Activated CD4-positive, CD25-positive, alpha-beta regulatory T cell (primary cell): ENCODE measurements at places on chromosomes 2 and 18.
A peak's percentile ranks its signal among the peaks of the same experiment; 100 is the strongest.

DNA sequence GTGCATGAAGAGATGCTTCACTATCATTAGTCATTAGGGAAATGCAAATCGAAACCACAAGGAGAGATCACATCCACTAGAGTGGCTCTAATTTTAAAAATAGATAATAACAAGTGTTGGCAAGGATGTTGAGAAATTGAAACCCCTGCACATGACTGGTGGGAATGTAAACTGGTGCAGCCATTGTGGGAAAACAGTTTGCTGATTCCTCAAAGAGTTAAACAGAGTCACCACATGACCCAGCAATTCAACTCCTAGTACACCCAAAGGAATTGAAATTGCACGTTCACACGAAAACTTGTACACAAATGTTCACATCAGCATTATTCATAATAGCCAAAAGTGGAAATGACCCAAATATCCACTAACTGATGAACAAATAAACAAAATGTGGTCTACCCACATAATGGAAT, 179.5 kb downstream of the BCL2 start:
- DNase-seq, result no peak

GRCh38 chr18:39561126-39561525, 1995.5 kb upstream of the CELF4 start:
- DNase-seq, result no peak

GRCh38 chr2:223729781-223730180, 107.6 kb downstream of the AP1S3 start:
- no peak for DNase-seq

DNA sequence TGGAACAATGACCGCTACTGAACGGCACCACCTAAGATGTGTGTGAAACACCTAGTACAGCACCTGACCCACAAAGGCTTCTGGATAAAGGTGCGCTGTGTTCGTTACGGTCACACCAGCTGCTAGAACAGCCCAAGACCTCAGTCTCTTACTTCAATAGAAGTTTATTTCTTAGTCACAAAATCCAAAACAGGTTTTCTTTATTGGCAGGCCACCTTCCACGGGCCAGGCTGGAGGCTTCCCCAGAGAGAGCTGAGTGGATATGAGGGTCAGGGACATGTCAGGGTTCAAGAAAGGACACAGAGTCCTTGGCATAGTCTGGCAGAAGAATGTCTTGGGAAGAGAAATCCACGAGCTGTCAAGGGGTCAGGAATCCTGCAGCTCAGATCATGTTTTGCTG, 92.2 kb downstream of the COL6A3 start:
- DNase-seq, result no peak

- DNase-seq, result no peak
These were observed 368.1 kb upstream of the HNRNPA3 start for GRCh38 chr2:176844461-176844860.

DNA sequence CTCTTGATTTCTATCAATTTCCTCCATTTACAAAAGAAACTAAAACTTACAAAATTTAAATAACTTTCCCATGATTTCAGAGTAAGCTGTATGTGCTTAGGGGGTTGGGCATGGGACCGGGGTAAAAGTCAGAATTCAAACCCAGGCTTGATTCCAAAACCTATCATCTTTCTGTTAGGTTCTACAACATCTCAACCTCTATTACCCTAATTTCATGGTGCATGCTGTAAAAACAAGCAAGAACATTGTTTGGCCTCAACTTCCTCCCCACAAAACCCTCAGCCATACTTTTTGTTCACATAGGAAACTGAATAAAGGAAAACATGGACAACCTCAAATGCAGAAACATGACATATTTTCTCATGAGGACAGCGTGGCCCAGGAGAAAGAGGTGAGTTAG, 59.3 kb downstream of the RDH14 start:
- DNase-seq, result no peak

DNA sequence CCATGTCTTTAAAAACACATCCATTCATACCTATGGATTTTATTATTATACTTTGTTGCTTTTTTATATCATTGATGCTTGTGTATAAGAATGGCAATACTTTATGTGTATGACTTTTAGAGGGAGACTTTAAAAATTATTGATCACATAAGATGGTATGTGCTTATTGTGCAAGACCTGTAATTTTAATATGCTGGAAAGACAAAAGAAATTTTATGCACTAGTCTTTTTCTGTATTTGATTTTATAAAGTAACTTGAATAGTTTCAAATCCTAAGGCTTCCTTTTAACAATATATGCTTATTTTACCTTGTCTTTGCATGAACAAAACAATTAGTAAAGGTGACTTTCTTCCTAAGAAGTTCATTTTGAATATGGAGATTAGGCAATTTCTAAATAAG, 226.4 kb downstream of the PARD3B start:
- no peak for DNase-seq

DNA sequence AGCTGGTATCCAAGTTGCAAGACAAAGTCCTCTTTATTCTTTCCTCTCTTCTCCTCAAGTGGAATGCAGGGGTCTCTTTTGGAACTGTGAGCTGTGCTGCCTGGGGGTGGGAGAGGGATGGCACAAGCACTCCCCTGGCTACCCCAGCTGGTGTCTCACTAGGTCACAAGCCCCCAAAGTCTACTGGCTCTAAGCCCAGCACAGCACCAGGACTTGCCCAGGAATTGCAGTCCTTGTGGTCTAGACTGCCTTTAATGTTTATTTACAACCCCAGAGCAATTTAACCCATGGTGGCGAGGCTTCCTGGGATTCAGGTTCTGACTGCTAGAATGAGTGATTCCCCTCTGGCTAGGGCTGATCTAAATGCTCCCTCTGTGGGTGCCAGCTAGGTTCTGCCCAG, 199.0 kb upstream of the STK17B start:
- no peak for DNase-seq

DNA sequence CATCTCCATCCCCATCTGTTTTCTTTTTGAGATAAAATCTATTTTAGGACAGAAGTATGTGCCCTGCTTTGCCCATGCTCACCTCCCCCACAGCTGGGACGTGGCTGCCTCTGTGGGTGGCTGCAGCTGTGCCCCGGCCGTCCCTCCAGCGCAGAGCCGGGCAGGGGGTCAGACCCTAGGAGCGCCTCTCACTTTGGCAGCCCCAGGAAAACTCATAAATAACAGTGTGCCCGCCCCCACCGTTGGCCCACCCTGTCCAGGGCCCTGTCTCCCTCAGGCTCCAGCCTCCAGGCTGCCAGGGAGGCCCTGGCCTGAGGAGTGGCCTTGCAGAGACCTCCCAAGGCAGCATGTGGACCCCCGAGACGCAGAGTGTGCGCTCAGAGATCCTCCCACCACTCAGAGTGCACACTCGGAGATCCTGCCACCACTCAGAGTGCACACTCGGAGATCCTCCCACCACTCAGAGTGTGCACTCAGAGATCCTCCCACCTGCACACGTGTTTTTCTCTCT, 178.1 kb downstream of the TWIST2 start:
- DNase-seq, result no peak

DNA sequence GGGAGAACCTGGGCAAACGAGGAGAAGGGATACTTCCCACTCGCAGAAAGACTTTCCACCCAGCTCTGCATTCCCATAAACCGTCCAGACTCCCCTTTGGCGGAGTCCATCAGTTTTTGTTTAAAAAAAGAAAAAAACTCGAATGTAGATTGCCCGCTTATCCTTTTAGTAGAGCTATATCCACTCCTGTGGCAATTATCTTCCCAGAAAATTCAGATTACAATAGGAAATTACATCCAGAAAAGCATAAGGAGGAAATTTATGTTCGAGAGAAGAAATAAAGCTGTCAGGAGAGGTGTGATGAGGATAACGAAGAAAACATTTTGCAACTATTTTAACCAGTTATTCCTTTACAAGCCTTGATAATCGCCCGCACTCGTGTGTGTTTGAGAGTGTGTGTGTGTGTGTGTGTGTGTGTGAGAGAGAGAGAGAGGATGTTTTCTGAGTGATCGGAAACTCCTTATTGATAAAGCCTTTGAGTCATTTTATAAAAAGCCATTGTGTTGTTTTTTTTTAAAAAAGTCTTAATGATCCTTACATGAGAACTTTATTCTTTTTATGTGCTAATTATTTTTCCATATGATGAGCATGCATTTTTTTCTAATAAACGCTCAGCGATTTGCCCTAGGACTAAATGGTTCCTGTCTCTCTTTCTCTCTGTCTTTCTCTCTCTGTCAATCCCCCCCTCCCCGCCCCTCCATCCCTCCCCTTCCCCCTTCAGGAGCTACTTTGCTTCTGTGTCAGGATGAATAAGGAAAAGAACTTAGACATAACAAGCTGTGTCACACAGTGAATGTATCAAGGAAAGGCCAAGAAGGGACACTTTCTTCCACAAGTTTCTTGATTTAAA, 1.1 kb upstream of the PPP3R1 start:
- DNase-seq, result peak; percentile 0

DNA sequence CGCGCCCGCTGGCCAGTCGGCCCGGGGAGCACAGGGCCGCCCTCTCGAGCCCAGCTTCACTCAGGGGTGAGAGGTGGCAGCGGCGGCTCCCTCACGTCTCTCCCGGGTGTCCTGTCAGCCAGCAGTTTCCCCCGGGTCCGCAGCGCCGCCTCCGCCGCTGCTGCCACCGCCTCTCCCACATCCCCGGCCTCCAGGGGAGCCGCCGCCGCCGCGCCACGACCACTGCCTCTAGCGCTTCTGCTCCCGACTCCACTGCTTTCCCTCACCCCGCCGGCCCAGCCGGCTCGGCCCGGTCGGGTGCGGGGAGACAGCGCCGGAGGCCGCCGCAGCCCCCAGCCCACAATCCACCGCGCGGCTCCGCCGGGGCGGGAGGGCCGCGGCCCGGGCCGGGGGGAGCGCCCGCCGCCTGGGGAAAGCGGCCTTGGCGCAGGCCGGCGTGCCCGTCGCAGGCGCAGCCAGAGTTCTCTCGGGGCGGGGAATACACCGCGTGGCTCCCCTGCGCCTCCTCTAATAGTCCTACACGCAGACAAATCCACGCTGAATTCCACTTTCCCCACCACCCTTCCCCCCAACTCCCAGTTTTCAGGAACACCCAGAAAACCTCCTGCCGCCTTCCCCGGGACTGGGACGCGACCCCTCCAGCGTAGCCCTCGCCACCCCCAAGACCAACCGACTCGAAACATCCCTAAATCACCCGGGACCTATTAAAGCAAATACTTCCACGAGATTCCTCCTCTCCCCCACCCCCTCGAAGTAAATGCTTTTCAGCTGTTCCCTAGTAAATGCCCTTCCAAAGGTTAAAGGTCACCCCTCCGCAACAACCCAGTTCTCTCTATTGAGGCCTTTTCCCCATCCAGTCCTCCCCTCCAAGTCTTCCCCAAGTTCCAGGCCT, at the start of gene VPS54:
Gene VPS54 (minus strand): TSS at position 346 of the 892 bp plus-strand sequence. CDS start 35,429 bp downstream, outside the sequence.
- DNase-seq, result peak; percentile 26

DNA sequence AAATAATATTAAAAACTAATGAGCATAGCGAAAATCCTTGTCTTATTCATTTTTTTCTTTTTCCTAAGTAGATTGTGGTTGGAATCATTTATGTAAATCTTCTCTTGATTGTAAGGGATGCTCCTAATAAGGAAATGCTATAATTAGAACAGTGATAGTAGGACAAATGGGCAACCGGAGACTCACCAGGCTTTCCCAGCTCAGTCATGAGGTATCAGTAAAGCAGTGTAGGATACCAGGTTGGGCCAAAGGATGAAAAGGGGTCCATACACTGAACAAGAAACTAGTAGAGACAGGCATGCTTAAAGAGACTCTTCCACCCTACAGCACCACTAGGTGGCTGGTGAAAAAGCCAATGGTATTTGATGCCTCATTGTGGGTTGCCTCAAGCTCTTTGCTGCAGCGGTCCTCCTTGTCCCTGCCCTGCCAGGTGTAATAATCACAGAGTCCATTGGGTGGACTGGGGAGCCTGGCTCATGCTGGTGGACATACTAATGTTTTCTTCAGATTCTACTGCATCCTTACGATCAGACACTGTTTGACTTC, 71.4 kb upstream of the FAM98A start:
- no peak for DNase-seq

DNA sequence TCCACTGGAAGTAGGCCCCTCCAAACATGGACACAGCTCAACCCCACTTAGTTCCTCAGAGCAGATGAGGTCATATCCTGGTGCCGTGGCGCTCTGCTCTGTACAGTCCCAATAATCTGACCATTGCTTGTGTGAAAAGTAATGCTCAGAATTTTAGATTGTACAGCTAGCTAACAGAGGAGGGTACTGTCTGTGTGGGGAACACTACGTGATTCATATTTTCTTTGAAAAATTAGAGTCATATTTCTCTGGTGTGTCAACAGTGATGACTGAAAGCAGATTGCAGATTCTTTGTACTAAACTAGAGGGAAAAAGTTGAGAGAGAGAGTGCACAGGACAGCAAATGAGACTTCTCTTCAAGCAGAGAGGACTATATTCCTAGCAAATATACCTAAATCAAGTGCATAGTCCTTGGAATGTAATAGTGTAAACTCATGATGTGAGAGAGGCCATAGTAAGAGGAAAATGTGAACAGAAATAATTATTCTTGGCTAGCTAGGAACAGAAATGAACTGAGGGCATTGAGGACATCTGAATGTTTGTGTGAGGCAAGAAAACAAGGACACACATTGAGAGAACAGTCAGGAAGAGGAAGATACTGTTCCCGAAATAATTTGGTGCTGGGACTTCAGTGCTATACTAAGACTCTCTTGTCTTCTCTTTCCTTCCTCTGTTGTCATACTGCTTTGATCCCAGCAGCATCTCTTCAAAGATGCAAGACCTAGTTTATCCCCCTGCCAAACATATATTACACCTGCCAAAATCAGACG, 157.0 kb upstream of the RND3 start:
- DNase-seq, result no peak

DNA sequence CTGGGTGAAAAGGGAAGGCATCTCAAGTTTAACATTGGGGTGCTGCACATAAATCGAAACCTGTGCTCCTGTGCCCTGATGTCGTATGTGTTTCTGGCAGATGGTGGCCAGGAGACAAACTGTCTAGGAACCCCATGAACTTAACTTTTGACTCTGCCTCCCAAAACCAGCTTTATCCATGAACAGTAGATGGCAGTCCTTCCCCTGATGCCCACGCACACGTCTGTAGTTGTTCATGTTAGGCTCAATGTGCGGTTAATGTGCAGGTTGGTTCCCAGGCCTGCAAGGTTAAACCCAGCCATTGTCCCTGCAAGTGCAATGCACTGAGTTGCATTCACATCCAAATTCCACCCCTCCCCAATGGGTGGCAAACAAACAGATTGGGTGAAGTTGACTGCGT, 44.1 kb upstream of the SIX3 start:
- no peak for DNase-seq

DNA sequence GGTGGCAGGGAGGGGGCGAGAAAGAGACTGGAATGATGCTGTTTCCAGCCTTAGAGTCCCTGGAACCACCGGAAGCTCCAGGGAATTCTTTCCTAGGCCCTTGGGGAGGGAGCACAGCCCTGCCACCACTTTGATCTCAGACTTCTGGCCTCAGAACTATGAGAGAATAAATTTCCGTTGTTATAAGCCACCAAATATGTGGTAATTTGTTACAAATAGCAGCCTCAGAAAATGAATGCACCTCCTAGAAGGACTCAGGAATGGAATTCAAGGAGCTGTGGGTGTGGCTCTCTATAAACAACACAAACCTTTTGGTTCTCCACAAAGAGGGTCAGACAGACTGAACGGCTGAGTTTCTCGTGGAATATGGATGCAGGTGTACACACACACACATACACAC, 144.5 kb downstream of the ACKR3 start:
- no peak for DNase-seq

- DNase-seq, result no peak
These were observed 272.9 kb downstream of the SLC8A1 start for GRCh38 chr2:40178971-40179370.

- DNase-seq, result no peak
These were observed 111.5 kb upstream of the UPP2 start for GRCh38 chr2:157990173-157990572.
